Stimulated activated CD4-positive, alpha-beta T cell treated with anti-CD3 and anti-CD28 coated beads, Interleukin-2, amount 100 ng/mL, for 4 hours (primary cell): ENCODE measurements at places on chromosomes 6 and 20.

DNA sequence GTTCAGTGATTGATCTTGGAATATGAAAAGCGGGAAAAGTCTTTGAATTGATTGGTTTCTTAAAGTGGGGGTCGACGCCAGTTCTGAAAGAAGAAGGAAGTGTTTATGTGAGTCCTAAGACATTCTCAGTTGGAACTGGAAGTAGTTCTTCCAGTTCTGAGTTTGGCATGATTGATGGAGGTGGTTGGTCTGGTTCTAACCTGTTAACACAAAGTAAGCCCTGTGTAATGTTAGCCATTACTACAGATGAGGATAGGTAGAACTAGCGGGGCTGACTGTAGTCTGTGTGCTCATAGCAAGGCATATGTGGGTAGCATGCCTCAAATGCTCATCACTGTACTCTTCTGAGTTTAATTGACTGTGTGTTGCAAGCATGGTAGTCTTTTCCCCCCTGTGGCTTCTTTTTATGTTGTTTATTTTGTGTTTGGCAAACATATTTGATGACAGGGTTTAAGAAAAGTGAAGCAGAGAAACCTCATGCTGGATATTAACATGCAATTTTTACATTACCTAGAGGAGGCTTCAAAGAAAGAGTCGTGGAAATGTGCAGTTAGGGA lies 24.9 kb downstream of the CITED2 start:
- DNase-seq = no peak

GRCh38 chr6:138287144-138287955 lies 69.1 kb upstream of the PBOV1 start:
- DNase-seq = peak; percentile 22

DNA sequence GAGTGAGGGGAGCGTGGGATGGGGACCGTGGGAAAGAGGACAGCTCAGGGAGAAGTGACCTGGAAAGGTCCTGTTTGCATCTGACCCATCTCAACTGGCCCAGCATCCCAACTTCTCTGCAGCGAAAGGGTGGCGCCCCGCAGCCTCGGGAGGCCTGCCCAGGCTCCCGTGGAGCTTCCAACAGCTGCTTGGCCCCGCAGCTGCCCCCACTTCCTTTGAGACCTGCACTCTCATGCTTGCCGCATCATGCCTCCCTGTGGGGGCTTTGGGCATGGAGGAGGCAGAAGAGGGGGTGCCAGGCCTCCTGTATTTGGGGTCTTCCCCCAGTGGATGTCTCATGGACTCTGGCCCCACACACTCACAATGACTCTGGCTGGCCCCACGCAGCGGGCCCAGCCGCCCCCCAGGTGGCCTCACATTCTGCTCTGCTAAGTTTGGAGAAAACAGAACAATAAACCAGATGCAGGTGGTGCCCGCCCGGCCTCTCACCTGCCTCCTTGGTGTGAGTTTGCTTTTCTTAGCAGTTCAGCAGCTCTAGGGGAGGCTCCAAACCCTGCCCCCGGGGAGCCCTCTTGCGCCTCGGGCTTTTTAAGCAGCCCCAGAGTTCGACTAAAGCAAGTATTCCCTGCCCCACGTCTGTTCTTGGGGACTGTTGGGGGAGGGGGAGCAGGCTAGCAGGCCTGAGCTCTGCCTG lies 40.7 kb downstream of the CPXM1 start:
- no peak for DNase-seq

- DNase-seq = no peak
These were observed 326.6 kb downstream of the THBS2 start for GRCh38 chr6:168927026-168927425.

GRCh38 chr6:15776458-15776980 lies 113.7 kb upstream of the DTNBP1 start:
- DNase-seq = no peak

- peak; percentile 29 for DNase-seq
These were observed 61.7 kb upstream of the EMILIN3 start for GRCh38 chr20:41428285-41428684.

- DNase-seq = no peak
These were observed 973.8 kb upstream of the SLC35B3 start for GRCh38 chr6:9409126-9409525.

- no peak for DNase-seq
These were observed 40.9 kb downstream of the NCOA7 start for GRCh38 chr6:125831659-125832058.

GRCh38 chr6:143675946-143676345 lies 1.8 kb upstream of the PHACTR2 start:
- no peak for DNase-seq

- no peak for DNase-seq
These were observed 1.1 kb downstream of the SPTLC3 start for GRCh38 chr20:13009682-13010406.

- no peak for DNase-seq
These were observed 253.4 kb downstream of the TAF4 start for GRCh38 chr20:61812121-61812844.

GRCh38 chr6:57087916-57088315 lies 2.1 kb upstream of the ZNF451 start:
- no peak for DNase-seq

DNA sequence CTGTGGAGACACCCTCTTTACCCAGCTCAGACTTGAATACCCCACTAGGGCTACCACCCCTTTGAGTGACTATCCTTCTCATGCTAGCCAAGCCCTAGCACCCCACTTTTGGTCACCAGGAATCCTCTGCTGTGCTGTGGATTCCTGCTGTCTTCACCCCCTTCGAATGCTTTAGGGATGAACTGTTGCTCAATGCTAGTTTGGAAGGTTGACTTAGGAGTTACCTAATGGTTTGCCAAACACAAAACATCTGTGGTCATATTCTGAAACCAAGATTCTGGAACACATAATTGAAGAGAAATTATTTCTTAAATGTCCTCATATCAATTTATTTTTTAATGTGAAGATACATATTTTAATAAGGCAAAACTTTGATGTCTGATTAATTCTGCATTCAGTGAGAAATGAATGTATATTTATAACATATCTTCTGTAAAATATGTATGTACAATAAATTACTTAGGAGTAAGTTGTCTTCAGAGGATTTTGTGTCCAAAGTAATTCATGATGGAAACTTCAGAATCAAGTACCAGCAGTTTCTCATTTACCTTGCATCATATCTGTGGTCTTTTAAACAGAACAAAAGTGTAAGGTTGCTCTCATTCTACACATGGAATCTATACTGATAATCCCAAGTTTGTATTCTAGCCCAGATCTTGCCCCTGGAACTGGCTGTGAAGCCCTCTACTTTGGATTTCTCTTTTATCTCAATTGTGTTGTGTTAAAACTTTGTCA lies 46.9 kb downstream of the TMEM200A start:
- DNase-seq = no peak

GRCh38 chr6:67231092-67231491 lies 1404.0 kb upstream of the ADGRB3 start:
- DNase-seq = no peak

DNA sequence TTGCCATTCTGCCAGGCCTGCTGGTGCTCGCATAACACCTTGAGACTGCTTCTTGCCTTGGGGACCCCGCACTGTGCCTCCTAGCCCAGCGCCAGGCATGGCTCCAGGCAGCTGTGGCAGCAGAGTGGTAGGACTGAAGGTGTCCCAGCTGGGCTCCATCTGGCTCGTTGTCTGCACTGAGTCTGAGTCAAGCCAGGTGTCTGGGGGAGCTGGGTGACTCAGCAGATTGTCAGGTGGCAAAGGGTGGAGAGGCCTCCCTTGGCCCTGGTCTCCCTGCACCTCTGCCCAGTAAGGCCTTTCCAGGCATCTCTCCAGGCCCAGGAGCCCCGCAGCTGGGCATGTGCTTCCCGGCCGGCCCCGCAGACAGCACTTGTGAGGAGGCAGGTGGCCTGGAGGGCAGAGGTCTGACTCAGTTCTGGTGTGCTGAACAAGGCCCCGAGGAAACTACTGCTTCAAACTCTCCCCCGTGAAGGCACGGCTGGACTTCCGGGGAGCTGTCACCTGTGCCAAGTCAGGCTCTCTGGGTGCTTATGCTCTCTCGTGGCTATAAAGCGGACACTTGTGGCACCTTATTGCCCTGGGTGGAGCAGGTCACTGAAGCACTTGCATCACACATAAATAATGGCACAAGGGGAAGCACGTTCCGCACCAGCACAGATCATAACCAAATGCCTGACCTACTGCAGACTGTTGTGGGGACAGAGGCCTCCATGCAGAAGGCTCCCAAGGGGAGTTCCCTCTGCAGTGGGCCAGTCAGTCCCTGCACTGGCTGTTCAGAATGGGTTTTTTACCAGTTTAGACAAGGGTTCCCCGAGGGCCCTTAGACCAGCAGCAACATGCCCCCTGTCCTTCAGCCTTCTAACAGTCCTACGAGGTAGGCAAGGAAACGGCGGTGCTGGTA lies 27.5 kb downstream of the FOXC1 start:
- no peak for DNase-seq

DNA sequence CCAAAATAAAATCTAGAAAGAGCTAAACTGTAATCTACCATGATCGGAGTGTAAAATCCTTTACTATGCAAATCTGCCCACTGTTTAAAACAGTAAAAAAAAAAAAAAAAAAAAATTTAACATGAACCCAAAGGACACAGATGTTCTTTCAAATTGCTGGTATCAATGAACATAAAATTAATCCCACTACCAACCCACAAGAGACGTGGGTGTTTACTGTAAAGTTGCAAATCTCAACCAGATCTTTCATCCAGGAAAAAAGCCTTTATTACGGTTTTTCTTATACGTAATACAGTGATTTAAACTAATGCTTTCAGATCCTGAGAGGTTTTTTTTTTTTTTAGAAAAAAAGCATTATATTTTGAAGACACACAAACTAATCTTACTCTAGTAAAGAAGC lies 2.5 kb downstream of the CDK19 start:
- DNase-seq = no peak

DNA sequence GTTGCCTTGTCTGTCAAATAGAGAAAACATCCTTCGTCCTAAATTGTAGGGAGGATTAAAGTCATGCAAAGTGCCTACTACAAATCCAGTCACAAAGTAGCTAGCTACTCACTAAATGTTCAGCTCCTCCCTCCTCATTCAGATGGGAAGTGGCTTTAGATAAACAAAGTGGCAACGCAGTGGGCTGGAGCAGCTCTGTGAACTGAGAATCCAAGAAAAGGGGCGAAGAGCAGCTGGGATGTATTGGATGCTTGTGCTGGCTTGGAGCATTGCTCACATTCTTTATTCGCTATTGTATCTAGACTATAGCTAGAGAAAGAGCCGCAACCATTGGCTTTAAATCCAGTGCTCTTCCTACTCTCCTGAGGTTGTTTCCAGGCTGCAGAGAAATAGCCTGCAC lies 10.3 kb downstream of the MOG start:
- DNase-seq = no peak

GRCh38 chr6:164532198-164533044 lies 777.0 kb downstream of the C6orf118 start:
- DNase-seq = no peak

DNA sequence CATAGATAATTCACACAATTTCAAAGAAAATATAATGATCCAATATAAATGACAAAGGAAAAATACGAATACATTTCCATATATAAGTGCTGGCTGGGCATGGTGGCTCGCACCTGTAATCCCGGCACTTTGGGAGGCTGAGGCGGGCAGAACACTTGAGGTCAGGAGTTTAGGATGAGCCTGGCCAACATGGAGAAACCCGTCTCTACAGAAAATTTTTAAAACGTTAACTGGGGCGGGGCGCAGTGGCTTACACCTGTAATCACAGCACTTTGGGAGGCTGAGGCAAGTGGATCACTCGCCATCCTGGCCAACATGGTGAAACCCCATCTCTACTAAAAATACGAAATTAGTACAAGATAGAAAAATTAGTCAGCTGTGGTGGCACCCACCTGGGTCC lies 14.9 kb upstream of the MAPK13 start:
- DNase-seq = no peak

DNA sequence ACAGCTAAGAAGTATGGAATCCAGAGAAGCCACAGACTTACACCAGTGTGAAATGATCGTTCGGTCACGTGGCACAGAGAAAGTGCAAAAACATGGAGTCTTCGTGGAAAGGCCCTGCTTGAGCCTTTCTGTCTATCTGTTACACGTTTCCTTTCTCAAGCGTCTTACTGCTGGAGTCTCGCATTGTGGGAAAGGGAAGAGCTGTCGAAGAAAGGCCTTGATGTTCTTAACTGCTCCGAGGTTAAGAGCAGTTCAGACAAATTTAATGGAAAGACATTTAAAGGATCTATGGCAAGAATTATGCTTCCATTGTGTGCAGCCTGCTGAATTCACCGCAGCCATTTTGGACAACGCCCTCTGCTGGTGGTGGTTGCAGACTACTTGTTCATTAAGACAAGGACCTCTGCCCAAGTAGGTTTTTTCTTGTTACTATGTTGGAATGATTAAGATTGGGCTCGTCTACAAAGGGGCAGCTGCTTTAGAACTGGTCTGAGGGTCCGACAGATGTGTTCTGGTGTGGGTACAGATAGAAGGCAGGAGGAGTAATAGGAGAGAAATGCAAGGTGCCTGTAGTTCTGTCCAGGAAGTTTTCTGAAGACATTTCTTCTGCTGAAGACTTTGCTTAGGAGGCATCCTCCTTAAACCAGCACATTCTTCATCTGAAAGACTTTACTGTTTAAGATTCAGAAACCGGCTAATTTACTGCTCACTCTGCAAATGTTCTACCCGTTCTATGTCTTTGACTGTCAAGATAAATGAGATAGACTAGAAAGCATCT lies 24.7 kb upstream of the CCN6 start:
- peak; percentile 54 for DNase-seq

DNA sequence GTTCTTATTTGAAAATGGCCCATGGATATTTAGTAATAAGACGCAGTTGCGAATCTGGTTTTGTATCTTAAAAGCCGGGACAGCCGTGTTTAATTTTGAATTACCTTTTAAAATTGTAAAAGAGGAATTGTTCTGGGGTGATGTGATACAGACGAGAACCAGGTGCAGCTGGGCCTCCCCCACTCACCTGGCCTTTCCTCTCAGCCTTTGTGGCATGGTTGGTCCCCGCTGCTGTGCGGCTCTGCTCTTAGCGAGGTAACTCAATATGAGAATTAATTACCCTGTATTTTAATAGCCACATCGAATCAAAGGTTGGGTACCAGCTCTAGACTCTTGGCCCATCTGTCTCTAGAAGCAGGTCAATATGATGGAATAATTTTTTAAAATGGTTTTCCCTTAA lies 56.5 kb upstream of the DACT2 start:
- DNase-seq = no peak

DNA sequence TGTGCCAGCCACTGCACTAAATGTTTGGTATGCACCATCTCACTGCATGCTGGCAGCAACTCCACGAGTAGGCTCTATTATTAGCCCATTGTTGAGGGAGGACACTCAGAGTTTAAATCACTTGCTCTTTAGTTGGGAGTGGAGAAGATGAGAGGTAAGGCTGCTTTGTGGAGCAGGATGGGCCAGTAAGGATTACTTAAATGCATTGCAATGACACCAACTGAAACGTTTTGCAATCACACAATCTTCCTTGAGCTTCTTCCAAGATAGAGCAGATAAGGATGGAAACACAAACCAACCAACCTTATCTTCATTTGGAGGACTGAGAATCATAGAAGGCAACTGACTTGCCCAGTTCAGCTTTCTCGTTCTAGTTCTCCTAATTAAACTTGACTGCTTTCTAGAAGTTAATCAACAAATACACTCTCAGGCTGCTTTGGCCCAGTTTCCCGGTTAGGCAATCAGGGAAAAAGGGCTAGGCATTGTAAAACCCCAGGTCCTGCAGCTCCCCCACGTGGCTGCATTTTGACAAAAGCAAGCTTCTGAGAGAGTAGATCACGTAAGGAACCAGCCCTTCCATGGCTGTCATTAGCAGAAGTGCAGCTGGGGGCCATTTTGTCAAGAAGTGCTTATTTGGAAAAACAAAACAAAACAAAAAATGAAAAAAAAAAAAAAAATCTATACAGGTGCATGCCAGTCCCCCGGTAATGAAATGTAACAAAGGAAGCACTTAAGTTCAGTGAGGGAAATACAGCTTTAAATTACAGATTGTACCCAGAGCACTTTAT lies 130.6 kb downstream of the BCAS1 start:
- peak; percentile 51 for DNase-seq

- no peak for DNase-seq
These were observed 27.8 kb downstream of the LRRC1 start for GRCh38 chr6:53822401-53823125.
